Mesenteric fat pad (tissue), 1 donor: ENCODE measurements at places on chromosomes 7 and 10. TPM values are rescaled to one million over a fixed set of nuclear protein-coding genes. Genes with fewer than 3 reads are reported as not detected.

DNA sequence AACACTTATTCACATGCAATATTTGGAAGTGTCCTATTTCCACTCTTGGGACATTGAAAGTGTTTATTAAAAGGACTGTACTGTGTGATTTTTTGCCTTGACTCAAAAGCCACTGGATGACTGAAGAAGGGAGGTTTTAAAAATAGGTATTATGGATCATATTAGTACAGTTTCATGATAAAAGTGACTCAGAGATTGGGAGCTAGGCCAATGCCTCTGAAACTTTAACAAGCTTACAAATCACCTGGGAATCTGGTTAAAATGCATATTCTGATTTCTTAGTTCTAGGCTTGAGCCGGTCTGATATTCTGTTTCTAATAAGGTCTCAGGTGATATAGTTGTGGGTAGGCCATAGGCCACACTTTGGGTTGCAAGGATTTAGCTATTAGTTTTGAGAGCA is 191.2 kb downstream of the PLXDC2 start:
- DNase-seq: no peak

- DNase-seq: no peak
Observed at GRCh38 chr10:56561336-56561735, 200.3 kb upstream of the ZWINT start.

DNA sequence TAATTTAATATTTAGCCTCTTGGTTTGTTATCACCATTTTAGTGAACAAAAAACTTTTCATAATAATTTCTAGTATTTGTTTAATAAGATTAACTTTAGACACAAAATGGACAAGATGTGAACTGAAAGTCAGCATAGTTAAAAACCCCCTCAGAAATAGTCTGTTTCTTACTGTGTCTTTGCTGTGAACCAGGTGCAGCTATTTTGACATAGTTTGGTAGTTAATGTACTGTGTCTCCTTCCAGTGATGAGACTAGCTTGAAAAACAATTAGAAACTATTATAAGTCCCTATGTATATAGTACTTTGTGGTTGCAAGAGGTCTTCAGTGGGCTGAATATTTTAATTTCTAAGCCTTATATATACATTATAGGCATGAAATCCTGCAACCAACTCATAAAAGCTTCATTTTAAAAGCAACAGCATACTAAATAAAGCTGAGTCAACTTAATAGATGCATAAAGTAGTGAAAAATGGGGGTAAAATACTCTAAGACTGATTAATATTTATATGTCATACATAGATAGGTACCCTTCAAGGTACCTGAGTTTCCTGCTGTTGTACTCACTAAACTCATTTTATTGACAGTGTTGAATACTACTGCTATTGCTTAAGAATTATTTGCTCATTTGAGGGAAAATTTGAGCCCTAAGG is 19.2 kb downstream of the DMTF1 start:
- no peak for DNase-seq

MACC1 gene
- total RNA-seq: 7.4 TPM

- no peak for DNase-seq
Observed at GRCh38 chr10:90912174-90912573, 8.7 kb downstream of the ANKRD1 start.
